ENCODE measurements at places on chromosomes 2 and 18.

DNA sequence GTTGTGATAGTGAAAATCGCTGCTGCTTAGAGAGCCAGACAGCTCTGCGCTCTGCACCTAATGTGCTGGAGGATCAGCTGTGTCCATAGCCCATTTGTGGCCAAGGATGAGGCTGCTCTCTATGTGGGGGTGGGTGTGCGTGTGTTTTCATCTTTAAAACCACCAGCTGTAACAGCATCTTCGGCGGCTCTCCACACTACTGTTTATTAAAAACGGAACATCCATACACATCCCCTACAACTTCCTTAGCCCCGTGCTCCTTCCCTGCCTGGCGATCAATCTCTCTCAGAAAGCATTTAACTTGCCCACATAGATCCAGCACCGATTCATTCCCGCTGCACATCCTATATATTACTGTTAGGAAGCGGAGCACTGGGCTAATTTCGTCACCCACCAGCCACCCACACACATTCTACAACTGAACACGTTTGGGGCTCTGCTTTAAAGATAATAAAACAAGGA is 1.6 kb downstream of the CELF4 start:
- DNase-seq: no peak

GRCh38 chr2:195495966-195496365 is 161.1 kb upstream of the SLC39A10 start:
- DNase-seq: no peak

DNA sequence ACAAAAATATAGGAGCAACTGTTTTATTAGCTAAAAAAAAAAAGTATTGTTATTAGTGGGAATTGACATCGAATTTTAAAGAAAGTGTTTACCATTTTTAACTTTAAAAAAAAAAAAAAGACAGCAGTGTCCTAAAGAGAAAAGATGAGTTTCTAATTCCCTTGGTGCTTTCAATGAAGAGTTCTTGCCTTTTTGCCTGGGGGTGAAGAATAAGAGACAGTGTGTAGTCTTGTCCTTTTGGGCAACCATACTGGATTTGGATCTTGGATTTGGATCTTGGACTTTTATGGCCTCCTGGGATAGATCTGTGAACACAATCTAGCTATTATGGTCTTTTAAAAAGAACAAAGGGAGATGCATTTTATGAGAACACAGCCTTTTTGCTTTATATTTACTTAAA is 60.2 kb upstream of the GLS start:
- no peak for DNase-seq

- no peak for DNase-seq
These were observed 110.5 kb downstream of the TCF4 start for GRCh38 chr18:55477499-55477859.

DNA sequence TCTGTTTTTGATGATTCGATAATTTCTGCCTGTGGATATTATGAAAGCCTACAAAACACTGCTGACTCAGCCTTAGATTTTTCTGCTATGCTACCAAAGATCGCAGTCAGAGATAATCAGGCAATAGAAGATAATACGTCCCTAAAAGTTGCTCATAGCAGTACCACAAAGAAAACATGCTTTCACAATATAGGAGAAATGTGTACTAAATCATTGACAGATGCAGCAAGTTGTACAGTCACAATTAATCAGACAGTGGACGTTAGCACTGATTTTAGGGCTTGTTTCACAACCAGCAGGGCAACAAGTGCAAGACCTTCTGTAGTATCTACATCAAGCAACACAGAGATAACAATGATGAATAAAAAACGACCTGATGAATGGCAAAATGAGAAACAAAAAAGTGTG is 19.5 kb downstream of the RBM44 start:
- DNase-seq: no peak

GRCh38 chr18:56202678-56203077 is 435.7 kb downstream of the TXNL1 start:
- no peak for DNase-seq

DNA sequence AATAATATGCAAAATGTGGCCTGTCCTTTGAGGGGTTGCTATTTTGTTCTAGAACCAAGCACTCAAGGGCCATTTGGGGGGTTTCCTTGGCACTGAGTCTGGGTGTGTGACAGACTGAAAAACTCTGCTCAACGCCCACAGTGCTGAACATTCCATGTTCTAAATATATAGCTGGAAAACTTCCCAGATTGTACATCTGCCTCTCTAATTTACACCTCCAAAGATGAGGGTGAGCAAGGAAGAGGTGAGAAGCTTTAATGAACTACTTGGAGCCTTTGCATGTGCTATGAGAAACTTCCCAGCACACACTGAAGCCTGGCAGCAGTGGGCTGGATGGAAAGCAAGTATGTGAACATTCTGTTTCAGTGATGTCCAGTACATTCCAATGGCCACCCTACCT is 296.7 kb upstream of the KCNH7 start:
- no peak for DNase-seq

- DNase-seq: no peak
These were observed 36.7 kb upstream of the ST8SIA5 start for GRCh38 chr18:46793565-46793964.

- no peak for DNase-seq
These were observed 29.4 kb downstream of the HADHB start for GRCh38 chr2:26274058-26274613.

GRCh38 chr2:227765788-227766372 is 20.2 kb downstream of the SCYGR8 start:
- DNase-seq: no peak

DNA sequence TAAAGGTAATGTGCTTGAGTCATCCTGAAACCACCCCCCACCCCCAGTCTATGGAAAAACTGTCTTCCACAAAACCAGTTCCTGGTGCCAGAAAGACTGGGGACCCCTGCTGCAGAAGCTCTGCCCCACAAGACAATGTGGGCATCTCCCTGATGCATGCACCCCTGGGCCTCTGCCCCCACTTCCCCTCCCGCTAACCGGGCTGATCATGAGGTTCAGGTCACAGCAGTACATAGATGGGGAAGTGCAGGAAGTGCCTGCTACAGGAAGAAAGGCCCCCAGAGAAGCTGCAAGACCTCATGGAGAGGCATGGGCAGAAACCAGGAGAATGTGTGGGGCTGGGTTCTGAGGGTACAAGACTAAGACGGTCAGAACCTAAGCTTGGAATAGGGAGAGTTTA is 243.4 kb upstream of the ID2 start:
- DNase-seq: no peak

GRCh38 chr2:65264821-65265670 is 37.4 kb downstream of the ACTR2 start:
- no peak for DNase-seq

GRCh38 chr18:11073971-11074370 is 75.4 kb downstream of the PIEZO2 start:
- DNase-seq: no peak

DNA sequence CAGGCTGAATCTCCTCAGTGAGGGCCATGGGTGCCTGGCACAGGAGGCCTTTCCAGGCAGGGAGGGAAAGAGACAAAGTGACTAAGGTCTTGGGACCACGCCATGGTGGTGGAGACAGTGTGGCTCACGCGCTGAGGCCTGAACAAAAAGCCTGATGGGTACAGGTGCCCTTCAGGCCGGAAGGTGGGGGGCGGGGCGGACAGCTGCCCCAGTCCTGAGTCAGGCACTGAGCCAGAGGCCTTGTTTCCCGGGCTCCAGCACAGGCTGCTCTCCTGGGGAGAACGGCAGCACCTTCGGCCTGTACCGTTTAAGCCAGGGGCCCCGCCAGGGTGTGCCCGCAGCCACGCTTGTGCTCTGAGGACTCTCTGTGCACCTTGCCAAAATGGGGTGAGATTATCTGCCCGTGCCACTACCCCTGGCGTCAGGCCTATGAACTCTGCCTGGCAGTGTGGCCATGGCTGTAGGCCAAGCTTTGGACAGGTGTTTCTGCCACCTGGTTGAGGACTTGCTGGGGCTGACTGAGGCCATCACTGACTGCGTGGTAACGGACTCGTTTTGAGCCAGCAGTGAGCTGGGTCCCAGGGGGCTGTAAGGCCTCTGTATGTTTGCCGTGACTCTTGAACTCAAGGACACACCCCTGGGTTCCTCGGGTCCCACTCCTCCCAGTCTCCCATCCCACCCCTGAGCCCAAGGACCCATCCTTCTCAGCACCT is 31.7 kb upstream of the DNMT3A start:
- DNase-seq: no peak
